Mesenteric fat pad (tissue), 1 donor: ENCODE measurements at places on chromosomes 1 and 21. TPM values are rescaled to one million over a fixed set of nuclear protein-coding genes. Genes with fewer than 3 reads are reported as not detected.

DNA sequence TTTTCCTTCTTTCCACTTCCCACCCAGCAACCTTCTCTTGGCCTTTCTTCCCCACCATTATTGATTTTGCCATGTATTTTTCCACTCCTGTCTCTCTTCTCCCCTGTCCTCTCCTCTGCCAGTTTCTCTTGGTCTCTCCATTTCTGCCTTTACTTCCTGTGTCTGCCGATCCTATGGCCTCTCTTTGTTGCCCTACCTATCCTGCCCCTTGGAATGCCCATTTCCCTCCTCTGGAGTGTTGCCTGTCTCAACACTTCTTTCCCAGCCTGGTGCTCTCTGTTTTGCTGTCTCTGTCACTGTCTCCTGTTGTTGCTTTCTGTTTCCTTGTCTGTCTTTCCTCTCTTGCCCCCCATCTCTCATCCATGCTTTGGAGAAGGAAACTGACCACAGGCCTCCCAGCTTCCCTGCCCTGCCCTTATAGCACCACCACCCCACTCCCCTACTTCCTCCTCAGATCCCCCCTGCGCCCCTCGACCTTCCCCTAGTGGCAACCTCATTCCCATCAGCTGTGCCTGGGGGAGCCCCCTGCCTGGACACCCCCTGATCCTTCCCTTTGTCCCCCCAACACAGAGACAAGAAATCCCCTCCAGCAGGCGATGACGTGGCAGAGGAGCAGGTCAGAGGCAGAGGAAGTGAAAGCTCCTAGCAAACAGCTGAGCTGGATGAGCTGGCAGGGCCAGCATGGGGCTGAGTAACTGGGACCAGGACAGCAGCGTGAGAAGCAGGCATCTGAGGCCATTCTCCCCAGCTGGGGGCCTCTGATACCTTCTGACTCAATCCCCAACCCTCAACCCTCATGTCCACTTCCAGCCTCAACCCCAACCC lies 6.6 kb upstream of the ETV3L start:
- peak; percentile 83 for DNase-seq

Gene GJA5
- total RNA-seq = 25.7 TPM

Gene OVAAL
- total RNA-seq = not detected

GRCh38 chr1:58909914-58910681 lies 126.3 kb upstream of the JUN start:
- no peak for DNase-seq

GRCh38 chr1:75220072-75220471 lies 85.9 kb downstream of the LHX8 start:
- DNase-seq = no peak

- DNase-seq = no peak
Measured at GRCh38 chr1:116067566-116067890, 43.7 kb upstream of the MAB21L3 start.

Gene SNX7
- 14.3 TPM for total RNA-seq

DNA sequence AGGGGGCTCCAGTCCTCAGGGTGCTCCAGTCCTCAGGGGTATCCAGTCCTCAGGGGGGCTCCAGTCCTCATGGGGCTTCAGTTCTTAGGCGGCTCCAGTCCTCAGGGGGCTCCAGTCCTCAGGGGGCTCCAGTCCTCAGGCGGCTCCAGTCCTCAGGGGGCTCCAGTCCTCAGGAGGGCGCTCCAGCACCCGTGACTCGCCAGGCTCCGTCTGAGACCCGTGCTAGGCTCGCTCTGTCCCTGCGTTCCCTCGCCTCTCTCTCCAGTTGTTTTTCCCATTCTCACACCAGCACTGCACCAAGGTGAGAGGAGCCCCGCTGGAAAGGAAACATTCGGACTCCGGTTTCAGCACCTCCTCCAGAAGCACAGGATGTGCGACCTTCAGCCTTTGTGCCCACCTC lies 9.4 kb upstream of the OR2M2 start:
- no peak for DNase-seq

Gene LCE1C
- total RNA-seq = not detected

Gene MCOLN3
- total RNA-seq = 3.8 TPM

DNA sequence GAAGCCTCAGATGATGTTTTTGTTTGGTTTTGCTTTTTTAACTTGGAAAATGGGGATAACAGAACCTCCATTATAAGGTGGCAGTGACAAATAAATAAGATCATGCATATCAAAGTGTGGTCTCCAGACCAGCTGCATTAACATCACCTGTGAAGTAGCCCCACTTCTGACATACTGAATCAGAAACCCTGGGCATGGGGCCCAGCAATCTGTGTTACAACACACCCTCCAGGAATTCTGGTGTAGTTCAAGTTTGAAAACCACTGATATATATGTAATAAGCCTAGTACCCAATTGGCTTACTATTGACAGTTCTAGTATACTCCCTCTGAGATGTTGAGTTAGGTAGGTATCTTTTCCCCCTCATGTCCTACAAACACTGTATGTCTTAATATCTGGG lies 24.1 kb upstream of the RNF19B start:
- no peak for DNase-seq

DNA sequence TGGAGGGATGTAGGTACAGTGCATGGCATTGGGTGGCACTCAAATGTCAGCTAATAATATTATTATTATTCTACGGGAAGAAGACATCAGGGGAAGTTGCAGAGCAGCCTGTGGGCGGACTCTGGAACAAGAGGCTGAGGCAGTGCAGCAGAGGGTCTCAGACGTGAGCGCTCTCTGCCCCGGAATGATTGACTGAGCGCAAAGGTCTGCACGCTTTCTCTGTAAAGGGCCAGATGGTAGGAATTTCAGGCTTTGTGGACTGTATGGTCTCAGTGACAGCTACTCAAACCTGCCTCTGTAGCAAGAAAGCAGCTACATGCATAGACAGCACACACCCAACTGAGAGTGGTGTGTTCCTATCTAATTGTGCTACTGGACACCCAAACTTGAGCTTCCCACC lies 29.6 kb upstream of the VPS13D start:
- DNase-seq = no peak

DNA sequence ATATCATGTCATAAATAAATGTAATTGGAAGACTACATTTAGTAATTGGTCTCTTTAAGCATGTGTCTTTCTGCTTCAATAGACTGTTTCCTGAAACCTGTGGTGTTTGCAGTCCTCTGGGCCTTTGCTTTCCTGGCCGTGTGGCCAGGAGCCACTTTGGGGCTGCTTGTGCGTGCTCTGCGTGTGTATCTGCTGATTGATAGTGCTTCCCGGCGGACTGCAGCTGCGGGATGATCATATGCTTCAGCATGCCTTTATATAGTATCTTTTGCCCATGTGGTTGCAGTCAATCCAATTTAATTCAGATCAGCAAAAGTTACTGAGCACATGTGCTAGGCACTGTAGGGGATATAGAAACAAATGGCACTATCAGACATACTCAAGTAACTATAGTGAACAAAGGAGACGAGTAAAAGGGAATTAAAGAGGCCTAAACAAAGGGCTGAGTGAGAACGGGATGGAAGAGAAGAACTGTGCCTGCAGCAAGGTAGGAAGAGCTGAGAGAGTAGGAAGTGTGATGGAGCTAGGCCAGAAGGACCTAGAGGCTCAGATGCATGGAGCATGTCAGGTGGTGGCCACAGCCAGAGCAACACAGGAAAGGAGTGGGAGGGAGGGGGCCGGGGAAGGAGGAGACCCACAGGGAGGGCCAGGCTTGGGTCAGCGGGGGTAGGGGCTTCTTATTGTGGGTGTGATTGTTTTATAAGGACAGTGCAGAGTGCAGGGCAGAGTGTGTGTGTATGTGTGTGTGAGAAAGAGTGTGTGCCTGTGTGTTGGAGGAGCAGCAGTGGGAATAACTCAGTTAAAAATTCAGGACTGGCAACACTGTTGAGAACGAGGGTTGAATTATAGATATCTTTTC lies 27.2 kb upstream of the TTF2 start:
- no peak for DNase-seq

DNA sequence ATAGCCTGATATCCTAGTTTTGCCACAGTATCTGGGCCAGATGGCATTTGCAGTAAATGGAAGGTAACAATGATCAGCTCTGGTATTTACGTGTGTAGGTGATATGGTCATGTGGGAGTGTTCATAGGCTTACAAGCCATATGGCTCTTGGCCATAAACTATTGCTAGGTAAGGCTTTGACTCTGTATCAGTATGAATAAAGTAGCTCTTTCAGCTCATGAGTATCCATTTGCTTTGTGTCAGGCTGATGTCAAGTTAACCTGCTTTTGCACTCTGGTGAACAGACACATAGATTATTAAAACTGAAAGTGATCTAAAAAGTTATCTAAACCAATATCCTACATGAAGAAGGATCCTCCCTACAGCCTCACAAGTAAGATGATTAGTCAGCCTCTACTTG lies 69.0 kb downstream of the DDR2 start:
- no peak for DNase-seq

- no peak for DNase-seq
Measured at GRCh38 chr1:96746440-96747420, 25.1 kb downstream of the PTBP2 start.

DNA sequence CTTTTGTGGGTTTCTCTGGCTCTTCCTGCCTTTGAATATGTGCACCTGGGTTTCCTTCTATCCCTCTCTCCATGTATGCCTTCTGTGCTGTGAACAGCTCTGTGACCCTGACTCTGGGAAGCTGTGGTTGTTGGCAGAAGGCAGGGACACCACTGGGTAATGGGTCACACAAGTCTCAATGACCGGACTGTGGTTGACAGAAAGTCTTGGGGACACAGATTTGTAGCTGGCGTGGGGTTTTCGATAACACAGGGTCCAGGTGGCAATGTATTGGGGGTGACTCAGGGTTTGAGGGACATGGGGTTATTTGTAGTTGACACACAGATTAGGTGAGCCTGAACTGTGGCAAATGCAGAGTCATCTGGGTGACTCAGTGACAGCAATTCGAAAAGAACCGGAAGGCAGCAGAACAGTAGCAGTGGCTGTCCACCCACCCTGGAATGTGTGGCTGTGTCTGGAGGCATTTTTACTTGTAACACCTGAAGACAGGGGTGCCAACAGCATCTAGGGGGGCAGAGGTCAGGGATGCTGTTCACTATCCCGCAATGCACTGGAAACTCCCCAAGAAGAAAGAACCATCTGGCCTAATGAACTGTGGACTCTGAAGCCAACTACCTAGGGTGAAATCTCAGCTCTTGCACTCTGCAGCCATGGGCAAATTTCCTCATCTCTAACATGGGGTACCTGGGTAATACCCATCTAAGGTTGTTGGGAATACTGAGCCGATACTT lies 13.0 kb upstream of the SLC6A9 start:
- DNase-seq = no peak

Gene AK2
- 159 TPM for total RNA-seq

DNA sequence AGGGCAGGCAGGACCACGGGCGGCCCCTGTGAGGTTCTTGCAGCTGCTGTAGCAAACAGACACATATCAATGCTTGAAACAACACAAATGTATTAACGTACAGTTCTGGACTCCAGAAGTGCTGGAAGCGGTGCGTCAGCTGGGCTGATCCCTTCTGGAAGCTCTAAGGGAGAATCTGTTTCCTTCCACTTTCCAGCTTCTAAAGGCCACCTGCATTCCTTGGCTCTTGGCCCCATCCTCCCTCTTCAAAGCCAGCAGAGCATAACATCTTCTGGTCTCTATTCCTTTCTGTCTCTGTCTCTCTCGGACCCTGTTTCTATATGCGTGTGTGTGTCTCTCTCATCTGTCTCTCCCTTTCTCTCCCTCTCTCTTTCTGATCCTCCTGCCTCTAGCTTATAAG lies 102.3 kb downstream of the SPSB1 start:
- DNase-seq = no peak

Gene TNFSF18
- not detected for total RNA-seq

Gene GIPC2
- total RNA-seq = 2.7 TPM

Gene TDRD5
- 0.35 TPM for total RNA-seq

Gene GBP5
- 2.1 TPM for total RNA-seq

DNA sequence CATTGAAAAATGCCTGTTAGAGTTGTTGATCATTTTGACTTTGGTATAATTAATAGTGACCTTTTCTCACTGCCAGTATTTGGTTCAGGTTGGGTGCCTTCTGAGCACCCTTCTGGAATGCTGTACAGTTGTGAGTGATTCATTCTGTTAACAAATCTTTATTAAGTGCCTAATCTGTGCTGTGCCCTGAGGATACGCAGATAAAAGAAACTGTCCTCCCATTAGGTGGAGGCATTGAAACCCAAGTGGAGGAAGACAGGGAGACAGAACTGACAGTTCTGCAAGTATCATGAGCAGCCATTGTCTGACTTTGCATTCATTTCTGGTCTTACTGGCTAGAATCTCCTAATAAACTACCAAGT lies 76.1 kb upstream of the ZNF326 start:
- no peak for DNase-seq

Gene WARS2
- 14.5 TPM for total RNA-seq

DNA sequence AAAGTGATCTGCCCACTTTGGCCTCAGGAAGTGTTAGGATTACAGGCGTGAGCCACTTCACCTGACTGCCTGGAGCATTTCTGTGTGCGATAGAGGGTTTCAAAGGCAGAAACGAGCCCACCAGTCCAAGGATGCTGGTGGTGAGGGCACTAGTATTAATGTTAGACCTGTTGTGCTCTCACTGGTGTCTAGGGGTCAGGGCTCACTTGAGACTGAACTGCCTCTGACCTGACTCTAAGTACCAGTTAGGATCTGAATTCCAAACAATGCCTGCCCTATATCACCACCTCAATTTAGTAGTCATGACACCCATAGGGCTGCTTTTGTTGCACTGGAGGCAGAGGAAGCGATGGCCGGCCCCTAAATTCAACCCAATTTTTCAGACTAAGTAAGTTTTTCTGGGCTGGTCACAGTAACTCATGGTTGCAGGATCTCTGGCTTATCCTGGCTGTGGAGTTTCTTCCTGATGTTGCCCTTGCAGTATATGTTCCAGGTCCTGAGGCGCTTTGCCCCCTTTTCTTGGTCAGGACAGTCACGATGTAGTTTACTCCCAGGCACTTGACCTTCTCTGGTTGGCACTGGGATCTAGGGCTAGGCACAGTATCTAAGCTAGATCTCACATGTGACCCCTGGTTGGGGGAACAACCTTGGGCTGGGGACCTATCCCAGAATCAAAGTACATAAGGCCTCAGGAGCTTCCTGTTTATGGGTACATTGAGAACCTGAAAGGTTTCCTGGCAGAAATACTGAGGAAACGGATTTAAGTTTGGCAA lies 4.5 kb downstream of the CCDC17 start:
- no peak for DNase-seq

GRCh38 chr1:45607404-45608074 lies 16.3 kb downstream of the CCDC17 start:
- DNase-seq = no peak

Gene HSD3B2
- total RNA-seq = not detected

- no peak for DNase-seq
Measured at GRCh38 chr1:166083887-166084286, 82.9 kb downstream of the FAM78B start.

Gene OR10J1
- not detected for total RNA-seq

- DNase-seq = peak; percentile 96
Measured at GRCh38 chr1:155856975-155857930, at the start of gene GON4L. TSS of gene GON4L (minus strand) at chr1:155857214. CDS start at chr1:155853780, 3,434 bp downstream.

Gene FLG2
- not detected for total RNA-seq

DNA sequence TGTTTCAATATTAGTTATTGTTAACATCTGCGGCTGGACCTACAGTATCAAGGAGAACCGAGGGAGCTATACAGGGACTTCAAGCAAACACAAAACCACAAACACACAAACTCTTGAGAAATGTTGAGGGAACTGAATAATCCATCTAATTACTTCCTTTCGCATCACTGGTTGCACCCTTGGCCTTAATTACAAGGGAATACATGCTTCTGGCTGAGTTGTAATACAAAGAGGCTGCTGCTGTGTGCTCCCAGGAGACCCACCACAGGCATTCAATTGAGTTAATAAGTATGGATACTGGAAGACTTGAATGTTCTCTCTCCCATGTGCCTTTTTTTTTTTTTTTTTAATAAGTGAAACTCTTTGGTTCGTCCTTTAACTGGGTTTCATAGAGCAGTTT lies 16.8 kb upstream of the SMYD2 start:
- no peak for DNase-seq
